ENCODE measurements at places on chromosomes 2 and 18. TPM values are rescaled to one million over a fixed set of nuclear protein-coding genes. Genes with fewer than 3 reads are reported as not detected.

The ZC3H6 gene
- 2.0 TPM for total RNA-seq

DNA sequence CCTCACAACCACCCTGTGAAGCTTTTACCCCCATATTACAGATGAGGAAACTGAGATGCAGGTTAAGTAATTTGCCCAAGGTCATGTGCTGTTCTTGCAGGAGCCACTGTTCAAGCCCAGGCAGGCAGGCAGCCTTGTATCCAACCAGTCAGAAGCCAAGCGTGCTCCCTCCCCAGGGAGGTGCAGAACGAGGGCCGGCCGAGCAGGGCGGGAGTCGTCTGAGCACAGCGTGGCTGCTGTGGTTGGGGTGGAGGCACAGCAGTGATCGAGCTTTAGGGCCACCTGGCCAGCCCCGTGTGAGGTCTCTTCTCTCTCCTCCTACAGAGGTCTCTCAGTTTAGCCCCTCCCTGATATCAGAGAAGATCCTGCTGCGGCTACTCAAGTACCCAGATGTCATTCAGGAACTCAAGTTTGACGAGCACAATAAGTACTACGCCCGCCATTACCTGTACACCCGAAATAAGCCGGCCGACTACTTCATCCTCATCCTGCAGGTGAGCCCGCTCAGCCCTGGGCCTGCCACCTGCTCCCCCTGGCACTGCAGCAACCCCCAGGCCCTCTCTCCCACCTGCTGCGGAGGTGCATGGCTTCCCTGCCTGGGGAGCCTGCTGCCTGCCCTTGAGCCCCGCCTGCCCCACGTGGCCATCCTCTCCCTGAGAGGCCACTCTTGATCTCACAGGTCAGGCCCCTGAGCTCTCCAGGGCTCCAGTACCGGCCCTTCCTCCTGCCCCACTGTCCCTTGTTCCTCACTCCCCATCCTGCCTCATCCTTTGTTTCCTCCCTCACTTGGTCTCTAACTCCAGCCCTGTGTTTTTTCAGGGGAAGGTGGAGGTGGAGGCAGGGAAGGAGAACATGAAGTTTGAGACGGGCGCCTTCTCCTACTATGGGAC lies 17.1 kb upstream of the CNNM3 start:
- DNase-seq = no peak

- no peak for DNase-seq
These were observed 176.1 kb downstream of the ZNF521 start for GRCh38 chr18:25175558-25176517.

DNA sequence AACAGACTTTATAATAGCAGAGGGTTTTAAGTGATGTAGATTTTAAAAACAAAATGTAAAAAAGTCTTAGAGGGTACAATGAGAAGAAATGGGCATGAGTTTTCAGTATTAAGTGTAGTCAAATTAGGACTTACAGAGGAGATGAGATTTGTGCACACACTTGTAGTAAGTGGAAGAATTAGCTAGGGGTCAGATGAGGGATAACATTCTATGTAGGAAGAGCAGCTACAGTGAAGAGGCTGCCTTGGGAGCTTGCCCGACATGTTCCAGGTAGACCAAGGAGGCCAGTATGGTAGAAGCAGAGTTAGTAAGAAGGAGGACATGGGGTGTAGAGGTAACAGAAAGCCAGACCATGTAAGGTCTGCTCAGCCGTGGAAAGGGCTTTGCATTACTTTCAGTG lies 189.2 kb upstream of the DSEL start:
- no peak for DNase-seq

GRCh38 chr18:13039806-13040205 lies 48.6 kb downstream of the CEP192 start:
- DNase-seq = no peak

The PJVK gene
- total RNA-seq = 0.42 TPM

The DOK6 gene
- 1.0 TPM for total RNA-seq

GRCh38 chr2:197879812-197880408 lies 75.5 kb downstream of the PLCL1 start:
- DNase-seq = no peak

- DNase-seq = no peak
These were observed 715.2 kb downstream of the CCDC85A start for GRCh38 chr2:56898986-56899385.

DNA sequence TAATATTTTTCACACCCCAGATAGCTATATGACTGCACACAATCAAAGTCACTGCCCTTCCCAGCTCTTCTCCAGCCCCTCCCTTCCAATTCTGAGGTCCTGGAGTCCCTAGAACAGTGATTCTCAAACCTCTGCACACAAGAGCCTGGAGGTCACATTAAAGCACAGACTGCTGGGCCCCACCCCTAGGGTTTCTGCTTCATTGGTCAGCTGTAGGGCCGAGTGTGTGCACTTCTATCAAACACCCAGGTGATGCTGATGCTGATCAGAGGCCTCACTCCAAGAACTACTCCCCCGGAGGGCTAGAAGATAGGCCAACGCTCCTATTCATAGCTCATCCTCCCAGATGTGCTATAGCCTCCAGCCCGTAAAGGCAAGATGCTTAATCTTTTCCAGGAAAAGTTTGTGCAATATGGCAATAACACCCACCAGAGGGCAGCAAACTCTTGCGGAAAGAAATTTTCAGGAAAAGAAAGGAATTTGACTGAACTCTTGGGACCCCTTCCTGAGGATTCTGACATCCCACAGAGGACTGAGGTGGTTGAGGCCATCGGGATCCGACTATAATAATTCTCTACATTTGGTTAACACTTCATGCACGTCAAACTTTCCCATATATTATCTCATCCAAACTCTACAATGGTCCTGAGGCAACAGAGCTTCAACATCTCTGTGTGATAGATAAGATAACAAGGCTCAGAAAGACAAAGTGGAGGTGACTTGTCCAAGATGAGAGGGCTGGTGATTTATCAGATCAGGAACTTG lies 194.2 kb upstream of the PKDCC start:
- DNase-seq = peak; percentile 67

Measured in dermis blood vessel endothelial cell (primary cell).